ENCODE measurements at places on chromosomes 3 and 15. TPM values are rescaled to one million over a fixed set of nuclear protein-coding genes. Genes with fewer than 3 reads are reported as not detected.

Gene KNL1
- polyA plus RNA-seq = 21.3 TPM

Gene PPP1R14D
- 0.46 TPM for polyA plus RNA-seq

Gene CELF6
- 4.4 TPM for polyA plus RNA-seq

Gene ADCY5
- 11.9 TPM for polyA plus RNA-seq

Gene CRBN
- 59.0 TPM for polyA plus RNA-seq

Gene NTRK3
- 12.9 TPM for polyA plus RNA-seq

Gene TRIM59
- 18.7 TPM for polyA plus RNA-seq

Gene ROPN1
- polyA plus RNA-seq = 0.04 TPM

Gene EFCC1
- polyA plus RNA-seq = 2.4 TPM

Gene CCDC9B
- polyA plus RNA-seq = 5.5 TPM

Gene GP5
- 0.58 TPM for polyA plus RNA-seq

Gene EOMES
- polyA plus RNA-seq = 0.04 TPM

DNA sequence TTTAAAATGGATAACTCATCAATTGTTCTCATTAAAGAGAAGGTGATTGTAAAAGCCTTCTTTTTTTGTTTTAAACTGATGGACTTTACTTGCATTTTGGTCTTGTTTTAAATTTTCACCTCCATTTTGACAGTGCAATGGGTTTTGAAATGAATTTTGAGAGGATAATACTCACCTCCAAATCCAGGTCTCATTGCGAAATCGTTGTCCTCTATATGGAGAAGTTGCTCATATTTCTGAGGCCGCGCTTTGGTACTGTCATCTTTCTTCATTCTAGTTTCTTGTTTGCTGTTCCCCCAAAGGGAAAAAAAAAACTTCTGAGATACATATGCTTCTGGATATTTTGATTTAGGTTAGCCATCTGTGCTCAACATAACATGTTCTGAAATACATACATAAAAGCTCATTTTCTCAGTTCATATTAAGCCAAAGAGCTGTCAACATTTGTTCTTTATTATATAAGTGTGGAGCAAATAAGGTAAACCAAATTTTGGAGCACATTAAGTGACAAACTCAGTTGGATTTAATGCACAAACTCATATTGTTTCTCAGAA lies 9.6 kb downstream of the GABRR3 start:
- no peak for DNase-seq

GRCh38 chr3:138284079-138284478 lies 45.6 kb downstream of the NME9 start:
- no peak for DNase-seq

GRCh38 chr3:105195260-105195659 lies 171.4 kb upstream of the ALCAM start:
- no peak for DNase-seq

- DNase-seq = no peak
Measured at GRCh38 chr3:161347726-161348125, 23.6 kb downstream of the SPTSSB start.

DNA sequence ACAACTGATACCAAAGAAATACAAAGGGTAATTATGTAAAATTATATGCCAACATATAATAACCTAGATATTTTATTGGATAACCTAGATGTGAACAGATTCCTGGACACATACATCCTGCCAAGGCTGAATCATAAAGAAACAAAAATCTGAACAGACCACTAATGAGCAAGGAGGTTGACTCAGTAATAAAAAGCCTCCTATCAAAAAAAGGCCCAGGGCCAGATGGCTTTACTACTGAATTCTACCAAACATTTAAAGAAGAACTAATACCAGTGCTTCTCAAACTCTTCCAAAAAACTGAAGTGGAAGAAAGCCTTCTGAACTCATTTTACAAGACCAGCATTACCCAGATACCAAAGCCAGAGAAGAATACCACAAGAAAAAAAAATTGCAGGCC lies 32.4 kb downstream of the THBS1 start:
- no peak for DNase-seq

- DNase-seq = no peak
Measured at GRCh38 chr3:52537726-52538421, 1.5 kb downstream of the UQCC5 start.

DNA sequence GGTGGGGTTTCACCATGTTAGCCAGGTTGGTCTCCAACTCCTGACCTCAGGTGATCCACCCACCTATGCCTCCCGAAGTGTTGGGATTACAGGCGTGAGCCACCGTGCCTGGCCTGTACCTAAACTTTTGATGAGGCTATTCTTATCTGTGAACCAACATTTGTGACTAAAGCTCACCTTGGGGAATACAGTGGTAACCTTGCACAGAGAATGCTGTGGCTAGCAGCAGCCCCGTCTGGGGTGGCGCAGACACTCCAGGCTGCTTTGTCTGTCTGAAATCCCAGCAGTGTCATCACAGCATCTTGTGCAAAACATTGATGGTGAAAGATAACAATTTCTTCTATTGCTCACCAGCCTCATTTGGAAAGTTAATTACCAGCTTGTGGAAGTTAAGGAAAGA lies 58.9 kb downstream of the CMTM8 start:
- no peak for DNase-seq

DNA sequence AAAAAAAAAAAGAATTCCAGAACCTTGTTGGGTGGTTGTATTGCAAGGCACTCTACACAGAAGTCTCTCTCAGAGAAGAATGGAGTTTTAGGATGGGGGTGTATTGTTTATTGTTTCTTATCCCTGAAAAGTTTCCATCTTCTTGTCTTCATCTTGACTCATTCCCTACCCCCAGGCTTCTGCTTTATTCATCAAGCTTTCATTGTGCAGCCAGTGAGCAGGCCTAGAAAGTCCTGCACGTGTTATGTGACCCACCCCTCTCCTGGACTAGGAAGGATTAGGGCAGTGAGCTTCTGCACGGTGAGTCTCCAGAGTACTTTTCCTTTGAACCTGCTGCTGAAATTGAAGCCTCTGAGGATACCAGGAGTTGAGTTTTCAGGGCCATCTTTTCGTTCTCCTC lies 150.9 kb upstream of the IL12A start:
- no peak for DNase-seq

DNA sequence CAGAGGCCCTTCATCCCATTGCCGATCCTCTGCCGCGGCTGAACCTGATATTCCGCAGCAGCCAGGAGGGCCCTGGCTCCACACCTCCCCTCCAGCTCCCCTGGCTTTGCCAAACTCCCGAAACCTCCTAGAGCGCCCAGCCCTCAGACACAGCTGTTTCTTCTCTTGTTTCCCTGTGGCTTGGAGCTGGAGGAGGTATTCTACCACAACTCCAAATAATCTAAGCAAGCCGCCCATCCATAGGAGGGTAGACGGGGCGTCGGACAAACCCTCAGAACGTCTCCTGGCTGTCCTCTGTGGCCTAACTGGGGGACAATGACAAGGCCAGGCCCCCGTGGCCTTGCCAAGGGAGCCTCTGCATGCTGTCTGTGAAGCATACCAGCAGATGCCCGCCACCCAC lies 10.4 kb downstream of the PLA2G4D start:
- DNase-seq = no peak

GRCh38 chr15:77030928-77031375 lies 36.0 kb downstream of the PSTPIP1 start:
- DNase-seq = no peak

DNA sequence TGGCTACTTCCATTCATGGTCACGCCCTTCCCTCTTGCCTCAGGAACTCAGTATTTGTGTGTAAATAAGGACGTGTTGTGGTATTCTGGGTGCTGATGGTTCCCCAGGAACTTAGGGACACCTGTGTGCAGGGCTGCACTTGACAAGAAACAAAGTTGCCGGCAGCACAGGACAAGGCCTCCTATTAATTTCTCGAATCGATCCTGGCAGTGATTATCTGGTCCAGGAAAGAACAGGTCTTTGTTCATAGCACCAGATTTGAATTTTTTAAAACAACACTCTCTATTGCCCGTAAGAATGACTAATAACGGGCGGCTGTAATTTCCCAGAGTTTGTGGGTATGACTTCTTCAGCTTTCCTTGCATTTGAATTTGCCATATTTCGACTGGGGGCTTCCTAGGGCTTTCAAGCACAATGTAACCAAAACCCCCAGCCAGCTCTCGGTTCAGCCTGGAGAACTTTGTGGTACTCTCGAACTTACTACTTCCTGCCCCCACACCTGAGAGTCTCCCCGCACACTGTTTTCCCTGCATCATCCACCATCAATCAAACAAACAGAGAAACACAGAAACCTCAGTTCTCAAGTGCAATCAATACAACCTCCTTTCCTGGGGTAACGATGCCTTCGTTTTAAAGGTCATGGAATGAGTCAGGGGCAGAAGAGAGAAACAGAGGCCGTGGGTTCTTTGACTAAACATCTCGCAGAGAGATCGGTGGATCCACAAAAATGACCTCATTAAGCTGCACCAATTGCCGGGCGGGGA lies 241.7 kb upstream of the ICE2 start:
- no peak for DNase-seq

GRCh38 chr15:64928626-64929220 lies 17.0 kb downstream of the ANKDD1A start:
- no peak for DNase-seq

DNA sequence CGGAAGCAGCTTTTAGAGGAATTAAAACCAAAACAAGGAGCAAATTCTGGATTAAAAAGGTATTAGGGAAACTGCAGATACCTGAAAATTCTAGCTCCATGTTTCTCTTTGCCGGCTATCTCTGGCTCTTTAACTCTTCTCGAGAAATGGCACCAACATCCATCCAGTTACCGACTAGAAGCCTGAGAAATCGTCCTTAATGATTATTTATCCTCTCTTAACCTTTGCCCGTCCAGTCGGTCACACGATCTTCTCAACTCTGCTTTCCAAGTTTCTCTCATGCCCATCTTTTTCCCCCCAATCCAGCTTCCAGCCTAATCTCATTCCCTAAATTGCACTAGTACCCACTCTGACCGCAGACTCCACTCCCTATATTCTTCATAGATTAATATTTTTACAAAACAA lies 596 bp upstream of the SGO1 start:
- peak; percentile 6 for DNase-seq

GRCh38 chr3:46516521-46516920 lies 18.7 kb downstream of the RTP3 start:
- DNase-seq = no peak

DNA sequence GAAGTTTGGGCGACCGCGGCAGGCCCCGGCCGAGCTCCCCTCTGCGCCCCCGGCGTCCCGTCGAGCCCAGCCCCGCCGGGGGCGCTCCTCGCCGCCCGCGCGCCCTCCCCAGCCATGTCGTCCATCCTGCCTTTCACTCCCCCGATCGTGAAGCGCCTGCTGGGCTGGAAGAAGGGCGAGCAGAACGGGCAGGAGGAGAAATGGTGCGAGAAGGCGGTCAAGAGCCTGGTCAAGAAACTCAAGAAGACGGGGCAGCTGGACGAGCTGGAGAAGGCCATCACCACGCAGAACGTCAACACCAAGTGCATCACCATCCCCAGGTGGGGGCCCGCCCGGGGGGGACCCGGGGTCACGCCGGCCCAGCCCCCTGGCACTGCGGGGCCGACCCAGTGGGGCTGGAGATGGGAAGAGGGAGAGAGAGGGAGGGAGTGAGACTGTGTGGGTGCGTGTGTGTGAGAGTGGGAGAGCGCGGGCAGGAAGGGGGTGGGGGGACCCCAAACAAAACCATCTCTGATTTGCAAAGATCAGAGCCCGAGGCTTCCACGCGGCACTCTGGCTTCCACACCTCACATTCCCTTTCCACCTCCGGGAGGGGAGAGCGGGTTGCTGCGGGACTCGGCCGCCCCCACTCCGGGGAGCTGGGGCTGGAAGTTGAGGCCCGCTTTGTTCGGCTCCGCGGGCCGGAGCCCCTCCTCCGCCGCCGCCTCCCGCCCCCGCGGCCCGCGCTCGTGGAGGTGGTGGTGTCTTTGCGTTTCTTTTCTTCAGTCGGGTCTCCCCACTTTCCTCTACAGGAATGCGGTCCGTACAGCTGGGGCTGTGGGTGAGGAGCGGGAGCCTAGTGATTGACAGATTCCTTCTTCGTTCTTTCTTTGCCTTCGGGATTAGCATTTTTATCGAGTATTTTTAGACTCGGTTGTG lies 898 bp downstream of the SMAD3 start:
- no peak for DNase-seq

DNA sequence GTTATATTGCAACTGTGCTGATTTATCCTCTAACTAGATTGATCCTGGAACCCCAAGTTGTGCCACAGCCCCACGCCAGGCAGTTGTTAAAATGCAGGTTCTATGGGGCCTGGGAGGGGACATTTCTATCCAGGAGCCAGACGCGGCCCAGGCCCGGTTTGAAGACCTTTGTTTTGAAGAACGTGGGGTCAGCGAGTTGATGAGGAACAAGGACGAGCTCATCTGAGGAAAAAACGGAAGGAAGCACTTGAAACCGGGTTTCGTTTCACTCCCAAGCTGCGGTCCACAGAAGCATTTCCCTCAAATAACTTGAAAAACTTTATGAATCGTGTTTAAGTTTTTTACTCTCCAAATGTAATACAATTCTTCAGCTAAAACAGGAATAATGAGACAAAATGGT lies 76.4 kb downstream of the CHSY1 start:
- no peak for DNase-seq

- no peak for DNase-seq
Measured at GRCh38 chr3:127900536-127900935, 14.5 kb upstream of the KBTBD12 start.

DNA sequence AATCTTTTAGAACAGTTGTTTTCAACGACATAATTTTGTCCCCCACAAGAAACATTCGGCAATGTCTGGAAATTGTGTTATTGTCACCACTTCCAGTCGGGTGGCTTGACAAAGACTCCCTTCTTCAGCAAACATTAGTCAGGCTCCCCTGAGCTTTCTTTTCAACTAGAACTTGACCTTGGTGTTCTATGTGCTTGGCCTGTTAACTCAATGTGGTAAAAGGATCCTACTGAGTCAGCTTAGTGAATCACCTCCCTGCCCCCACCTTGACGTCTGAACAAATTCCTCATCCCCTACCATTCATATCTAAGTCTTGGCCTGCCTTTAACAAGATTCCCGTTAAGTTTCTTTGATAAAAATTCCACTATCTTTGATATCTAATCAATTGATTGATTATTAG lies 465.0 kb upstream of the ROBO1 start:
- no peak for DNase-seq

DNA sequence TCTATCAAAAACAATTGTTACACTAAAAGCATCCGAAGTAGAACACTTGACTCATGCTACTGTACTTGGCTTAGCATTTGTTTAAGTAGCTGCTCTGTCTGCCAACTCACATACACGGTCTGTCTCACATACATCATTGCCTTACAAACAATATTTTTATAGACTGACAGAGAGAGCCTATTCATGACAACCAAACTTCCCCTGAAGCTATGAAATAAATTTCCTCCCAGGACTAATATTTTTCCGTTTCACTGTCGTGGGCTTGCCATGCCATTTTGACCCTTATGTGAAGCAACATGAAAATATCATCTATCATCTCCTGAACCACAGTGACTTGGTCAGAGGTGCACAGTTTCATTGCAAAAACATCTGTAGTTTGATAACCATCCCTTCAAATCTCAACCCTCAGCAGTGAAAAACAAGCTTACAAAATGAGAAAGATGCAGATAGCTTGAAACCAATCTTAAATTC lies 66.5 kb upstream of the PYGO1 start:
- no peak for DNase-seq

All from right renal pelvis (tissue), 4 donors.